Caudate nucleus (tissue), 63 donors: ENCODE measurements at places on chromosomes 16 and 17.

DNA sequence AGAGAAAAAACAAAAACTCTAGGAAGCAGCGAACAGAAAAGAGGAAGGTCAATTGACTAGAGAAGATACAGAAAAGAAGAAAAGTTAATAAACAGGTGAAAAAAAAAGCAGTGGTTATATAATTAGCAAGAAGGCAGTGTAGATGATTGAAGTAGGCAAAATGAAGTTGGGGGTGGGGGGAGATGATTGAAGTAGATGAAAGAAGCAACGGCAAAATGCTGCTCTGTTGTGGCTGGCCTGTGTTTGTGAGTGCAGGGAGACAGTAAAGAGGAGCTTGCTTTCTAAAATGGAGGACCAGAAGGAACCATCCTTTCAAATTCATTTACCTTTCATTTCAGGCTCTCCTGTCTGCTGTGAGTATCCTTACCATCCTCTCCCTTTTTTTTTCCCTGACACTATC lies 3.6 kb downstream of the EVI2B start:
- DNase-seq: no peak

DNA sequence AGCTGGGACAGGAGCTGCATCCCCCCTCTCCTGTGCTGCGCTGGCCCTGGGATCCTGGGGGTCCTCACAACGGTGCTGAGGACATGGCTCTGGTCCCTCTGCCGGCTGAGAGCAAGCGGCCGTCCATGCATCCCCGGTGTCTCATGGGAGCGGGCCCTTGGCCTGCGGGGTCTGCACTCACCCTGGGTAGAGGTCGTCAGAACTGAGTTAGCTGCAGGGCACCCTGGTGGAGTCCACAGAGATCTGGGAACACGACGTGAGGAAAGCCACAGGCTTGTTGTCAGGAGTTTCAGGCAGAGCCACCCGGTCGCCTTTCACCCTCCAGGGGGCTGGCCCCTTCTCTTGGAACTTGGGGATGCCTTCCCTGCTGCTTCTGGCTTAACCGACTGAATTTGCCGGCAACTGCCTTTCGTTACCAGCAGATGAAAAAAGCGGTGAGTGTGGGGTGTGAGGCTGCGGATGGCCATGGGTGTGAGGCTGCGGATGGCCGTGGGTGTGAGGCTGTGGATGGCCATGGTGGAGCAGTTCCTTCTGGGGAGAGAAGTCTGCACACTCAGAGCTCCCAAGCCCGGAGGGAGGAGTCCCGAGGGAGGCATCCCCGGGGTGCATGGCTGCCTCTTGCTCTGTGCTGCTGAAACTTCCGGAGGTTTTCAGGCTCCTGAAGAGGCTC lies 81.7 kb downstream of the LMF1 start:
- DNase-seq: no peak

DNA sequence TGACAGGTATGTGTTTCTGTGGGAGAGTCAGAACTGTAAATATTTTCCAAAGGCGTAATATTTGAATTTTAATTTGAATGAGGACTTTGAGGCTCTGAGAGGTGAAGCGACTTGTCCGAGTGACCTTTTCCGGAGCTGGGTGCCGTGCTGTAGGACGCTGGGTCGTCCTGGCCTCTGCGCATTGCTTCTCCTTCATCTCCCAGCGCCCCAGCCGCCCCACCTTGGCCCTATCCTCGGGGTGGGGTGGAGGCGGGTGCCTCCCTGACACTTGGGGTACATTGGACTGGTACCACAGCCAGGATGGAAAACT lies 147.8 kb downstream of the SPECC1 start:
- DNase-seq: no peak

DNA sequence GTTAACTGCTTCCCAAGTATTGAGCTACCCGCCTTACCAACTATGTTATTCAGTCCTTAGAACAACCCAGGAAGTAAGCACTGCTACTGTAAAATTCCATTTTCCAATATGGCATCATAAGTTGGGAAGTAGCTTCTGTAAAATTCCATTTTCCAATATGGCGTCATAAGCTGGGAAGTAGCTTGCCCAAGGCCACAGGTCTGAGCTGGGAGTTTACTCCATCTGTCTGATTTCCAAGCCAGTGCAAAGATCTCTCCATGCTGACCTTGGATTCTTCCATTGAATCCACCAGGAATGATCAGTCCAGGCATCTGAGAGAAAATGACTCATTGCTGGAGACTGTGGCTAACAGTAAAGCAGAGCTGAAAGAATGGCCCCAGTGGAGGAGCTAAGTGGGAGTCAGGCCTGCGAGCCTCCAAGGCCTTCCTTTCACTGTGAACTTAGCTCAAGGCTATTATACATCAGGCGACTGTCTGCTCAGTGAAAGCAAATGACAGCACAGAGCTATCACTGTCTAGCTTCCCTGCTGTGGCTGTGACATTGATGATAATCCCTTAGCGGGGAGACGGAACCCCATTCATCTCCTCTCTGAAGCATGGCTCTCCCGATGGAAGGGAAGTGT lies 430.4 kb downstream of the HAPSTR1 start:
- no peak for DNase-seq

- DNase-seq: no peak
Measured at GRCh38 chr17:79785900-79786810, 8.2 kb downstream of the CBX2 start.

GRCh38 chr17:82065193-82065637 lies 389 bp downstream of the DUS1L start:
- no peak for DNase-seq

DNA sequence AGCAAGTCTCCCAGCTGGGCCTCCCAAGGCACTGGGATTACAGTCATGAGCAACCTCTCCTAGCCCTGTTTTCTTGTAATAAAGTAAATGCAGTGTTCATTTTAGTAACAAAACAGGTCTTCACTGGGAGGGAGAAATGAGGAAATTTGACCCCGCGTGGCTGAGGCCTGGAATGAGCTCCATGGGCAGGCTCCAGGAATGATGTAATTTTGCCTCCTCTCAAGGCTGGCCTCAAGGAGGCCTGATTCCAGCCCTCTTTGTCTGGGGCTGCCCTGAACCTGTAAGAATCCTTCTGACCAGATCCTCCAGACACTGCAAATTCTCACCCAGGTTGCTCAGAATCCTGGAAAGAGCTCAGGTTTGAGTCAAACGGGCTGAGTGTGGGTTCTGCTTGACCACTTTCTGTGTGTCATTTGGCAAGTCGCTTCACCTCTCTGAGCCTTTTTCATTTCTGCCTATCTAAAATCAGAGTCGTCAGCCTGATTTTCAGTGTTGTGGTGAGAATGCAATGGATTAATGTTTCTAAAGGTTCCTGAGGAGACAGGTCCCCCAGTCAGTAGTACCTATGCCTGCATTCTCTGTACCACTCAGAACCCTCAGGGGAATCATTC lies 57.1 kb downstream of the RAB11FIP4 start:
- no peak for DNase-seq
